ENCODE measurements at places on chromosomes 4 and X. TPM values are rescaled to one million over a fixed set of nuclear protein-coding genes. Genes with fewer than 3 reads are reported as not detected.

The CT83 gene
- total RNA-seq: not detected

- no peak for DNase-seq
Observed at GRCh38 chrX:47201345-47201944, 7.8 kb downstream of the UBA1 start.

DNA sequence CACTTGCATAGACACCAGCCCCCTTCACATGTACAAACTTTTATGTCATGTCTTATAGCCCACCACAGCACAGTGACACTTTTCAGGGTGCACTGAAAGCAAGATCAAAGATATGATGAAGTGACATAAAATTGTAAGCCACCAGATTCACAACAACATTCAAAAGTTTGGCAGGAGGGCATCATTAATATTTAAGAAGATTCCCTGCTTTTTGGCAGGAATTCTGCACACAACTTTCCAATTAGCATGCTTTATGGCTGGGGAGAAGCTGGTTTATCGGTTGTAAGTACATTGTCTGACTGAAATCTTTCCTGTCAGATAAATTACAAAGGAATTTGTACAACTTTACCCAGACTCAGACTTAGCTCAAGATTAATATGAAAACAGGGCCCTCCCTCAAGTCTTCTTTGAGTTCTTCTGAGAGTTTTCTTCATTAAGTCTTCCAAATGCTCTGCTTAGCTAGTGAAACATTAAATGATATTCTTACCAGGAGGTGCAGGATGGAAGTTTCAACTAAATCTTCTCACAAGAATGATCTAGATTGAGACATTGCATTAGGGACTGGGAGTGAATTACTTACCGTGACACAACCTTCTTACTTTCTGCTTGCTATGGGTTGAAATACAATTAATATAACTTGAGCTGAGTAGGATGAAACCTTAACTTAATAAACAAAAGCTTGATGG lies 523.8 kb downstream of the PPARGC1A start:
- no peak for DNase-seq

GRCh38 chr4:30429813-30430761 lies 290.1 kb upstream of the PCDH7 start:
- DNase-seq: peak; percentile 64

The SPARCL1 gene
- 0.12 TPM for total RNA-seq

DNA sequence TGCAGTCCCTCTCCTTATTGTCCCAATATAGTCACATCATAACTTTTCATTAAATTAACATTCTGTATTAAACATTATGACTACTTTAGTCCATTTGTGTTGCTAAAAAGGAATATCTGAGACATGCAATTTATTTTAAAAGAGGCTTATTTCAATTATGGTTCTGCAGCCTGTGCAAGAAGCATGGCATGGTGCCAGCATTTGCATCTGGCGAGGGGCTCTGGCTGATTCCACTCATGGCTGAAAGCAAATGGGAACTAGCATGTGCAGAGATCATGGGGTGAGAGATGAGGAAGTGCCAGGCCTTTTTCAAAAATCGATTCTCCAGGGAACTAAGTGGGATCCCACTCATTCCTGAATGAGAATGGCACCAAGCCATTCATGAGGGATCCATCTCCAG lies 476.3 kb upstream of the RPS6KA3 start:
- no peak for DNase-seq

DNA sequence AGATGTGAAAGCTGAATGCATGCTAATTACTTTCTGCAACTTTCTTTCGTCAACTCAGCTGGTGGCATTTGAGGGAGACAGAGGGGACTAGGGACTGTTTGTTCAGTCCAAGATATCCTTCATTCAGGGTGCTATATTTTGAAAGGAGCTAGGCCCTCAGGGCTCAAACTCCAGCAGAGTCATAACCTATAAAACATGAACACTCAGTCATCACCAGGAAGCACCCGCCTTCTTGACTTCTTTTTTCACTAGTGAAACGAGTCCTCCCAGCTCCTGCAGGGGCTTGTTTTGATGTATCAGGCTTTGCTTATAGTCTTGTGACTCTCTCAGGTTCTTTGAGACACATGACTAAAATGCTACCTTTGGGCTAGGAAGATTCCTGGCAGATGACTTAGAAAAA lies 230.6 kb downstream of the PCDH7 start:
- peak; percentile 15 for DNase-seq

The MAGEB1 gene
- not detected for total RNA-seq

- DNase-seq: no peak
Observed at GRCh38 chr4:8225706-8226443, 26.8 kb downstream of the SH3TC1 start.

- no peak for DNase-seq
Observed at GRCh38 chrX:46407036-46407752, 138.0 kb downstream of the ZNF674 start.

The SPIN2B gene
- 7.1 TPM for total RNA-seq

- DNase-seq: no peak
Observed at GRCh38 chrX:41482154-41482850, 35.2 kb downstream of the NYX start.

DNA sequence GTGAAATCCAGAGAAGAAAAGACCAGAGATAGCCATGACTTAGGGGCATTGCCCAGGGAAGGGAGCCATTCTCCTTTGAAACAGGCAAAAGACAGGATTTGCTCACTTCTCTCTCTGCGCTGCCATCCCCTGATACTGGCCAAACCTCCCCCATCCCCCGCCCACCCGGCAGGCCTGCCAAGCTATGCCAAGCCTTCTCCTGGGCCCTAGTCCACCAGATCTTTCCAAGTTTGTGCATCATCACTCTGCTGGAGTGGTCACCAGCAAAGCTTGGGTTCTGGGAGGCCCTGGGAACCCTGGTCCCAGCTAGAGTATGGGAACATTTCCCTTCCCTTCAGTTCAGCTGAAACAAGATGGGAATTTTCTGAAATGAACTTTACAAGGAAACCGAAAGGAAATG lies 18.4 kb downstream of the EFNB1 start:
- no peak for DNase-seq

DNA sequence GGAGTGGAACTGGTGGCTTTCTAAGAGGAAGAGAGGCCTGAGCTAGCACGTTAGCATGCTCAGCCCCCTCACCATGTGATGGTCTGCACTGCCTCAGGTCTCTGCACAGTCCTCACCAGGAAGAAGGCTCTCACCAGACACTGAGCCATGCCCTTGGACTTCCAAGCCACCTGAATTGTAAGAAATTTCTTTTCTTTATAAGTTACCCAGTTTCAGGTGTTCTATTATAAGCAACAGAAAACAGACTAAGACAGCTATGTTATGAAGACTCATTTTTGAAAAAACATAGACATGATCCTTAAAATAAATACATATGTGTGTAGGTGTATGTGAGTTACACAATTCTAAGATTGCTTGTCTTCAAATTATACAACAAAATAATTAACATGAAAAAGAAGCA lies 74.7 kb downstream of the CEP44 start:
- no peak for DNase-seq

GRCh38 chrX:107677501-107677901 lies 49.2 kb downstream of the PRPS1 start:
- peak; percentile 41 for DNase-seq

The TENM3 gene
- 110 TPM for total RNA-seq

Measured in H4 (cell line).